ENCODE measurements at places on chromosomes 2 and 18.
A peak's percentile ranks its signal among the peaks of the same experiment; 100 is the strongest.

DNA sequence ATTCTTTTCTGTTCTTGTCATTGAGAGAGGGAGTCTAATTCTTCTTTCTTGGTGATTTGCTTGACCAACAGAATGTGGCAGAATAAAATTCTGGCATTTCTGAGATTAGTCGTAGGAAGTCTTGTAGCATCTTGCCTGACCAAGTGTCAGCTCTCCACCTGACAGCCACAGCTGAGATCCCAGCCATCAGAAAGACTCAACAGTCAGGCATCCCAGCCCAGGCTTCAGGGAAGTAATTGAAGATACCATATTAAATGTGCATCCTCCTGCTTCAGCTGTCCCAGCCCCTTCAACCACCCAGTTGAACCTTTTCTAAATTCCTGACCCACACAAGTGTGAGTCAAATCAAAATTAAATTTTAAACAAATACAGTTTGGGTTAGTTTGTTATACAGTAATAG, 208.3 kb downstream of the PIK3C3 start:
- H3K4me1 ChIP-seq, result no peaks in the 10 kb centered on the region
- H3K4me3 ChIP-seq, result no peak overlapping the region
- H3K27me3 ChIP-seq, result no peaks in the 10 kb centered on the region
- no peaks in the 10 kb centered on the region for H3K36me3 ChIP-seq
- H3K27ac ChIP-seq, result no peak overlapping the region

DNA sequence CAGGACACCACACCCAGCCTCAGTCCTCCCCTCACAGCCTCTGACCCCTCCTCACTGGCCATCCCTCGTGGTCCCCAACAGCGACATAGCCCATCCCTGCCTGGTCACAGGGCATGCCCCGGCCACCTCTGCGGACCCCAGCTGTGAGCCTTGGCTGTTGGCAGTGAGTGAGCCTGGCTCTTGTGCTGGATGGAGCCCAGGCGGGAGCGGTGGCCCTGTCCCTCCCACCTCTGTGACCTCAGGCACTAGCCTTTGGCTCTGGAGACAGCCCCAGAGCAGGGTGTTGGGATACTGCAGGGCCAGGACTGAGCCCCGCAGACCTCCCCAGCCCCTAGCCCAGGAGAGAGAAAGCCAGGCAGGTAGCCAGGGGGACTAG, 7.9 kb downstream of the DES start:
- no peak overlapping the region for H3K4me3 ChIP-seq
- no peak overlapping the region for H3K27ac ChIP-seq
- no peaks in the 10 kb centered on the region for H3K36me3 ChIP-seq

DNA sequence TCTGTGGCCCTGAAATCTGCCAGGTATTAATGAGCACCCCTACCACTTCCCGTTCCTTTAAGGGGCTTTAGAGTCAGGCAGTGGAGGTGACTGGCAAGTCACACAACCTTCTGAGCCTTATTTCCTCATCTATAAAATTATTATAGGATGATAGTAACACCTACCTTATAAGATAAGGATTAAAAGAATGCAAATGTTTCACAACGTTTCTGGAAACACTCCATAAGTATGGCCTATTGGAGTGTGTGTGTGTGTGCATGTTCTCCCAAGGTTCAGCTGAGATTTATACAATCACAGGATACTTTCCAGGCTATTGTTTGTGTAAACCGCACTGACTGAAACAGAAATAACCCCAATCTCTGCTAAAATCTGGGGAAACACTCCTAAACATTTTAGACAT, 176.0 kb downstream of the PDE11A start:
- peaks cover 2% of the 10 kb centered on the region for H3K27me3 ChIP-seq
- no peak overlapping the region for H3K4me3 ChIP-seq
- H3K36me3 ChIP-seq, result no peaks in the 10 kb centered on the region
- DNase-seq, result no peak

- no peak overlapping the region for H3K4me3 ChIP-seq
- peaks cover 86% of the 10 kb centered on the region for H3K4me1 ChIP-seq
- DNase-seq, result peak; percentile 56
- H3K27ac ChIP-seq, result peak overlapping the region; percentile 44
- H3K36me3 ChIP-seq, result peaks cover 5% of the 10 kb centered on the region
- peaks cover 2% of the 10 kb centered on the region for H3K27me3 ChIP-seq
Observed at GRCh38 chr2:28360718-28361293, 31.9 kb upstream of the FOSL2 start.

DNA sequence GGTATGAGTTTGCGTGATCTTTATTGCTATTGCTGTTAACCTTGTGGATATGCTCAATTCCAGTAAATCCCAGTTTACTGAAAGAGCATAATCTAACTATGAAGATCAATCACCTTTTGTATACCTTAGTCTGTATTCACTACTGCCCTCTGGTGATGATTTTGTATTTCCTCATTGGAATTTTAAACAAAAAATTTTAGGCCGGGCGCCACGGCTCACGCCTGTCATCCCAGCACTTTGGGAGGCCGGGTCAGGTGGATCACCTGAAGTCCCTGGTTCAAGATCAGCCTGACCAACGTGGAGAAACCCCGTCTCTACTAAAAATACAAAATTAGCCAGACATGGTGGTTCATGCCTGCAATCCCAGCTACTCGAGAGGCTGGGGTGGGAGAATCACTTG, 5.1 kb downstream of the COMMD1 start:
- no peak overlapping the region for H3K4me3 ChIP-seq
- no peaks in the 10 kb centered on the region for H3K36me3 ChIP-seq
- DNase-seq, result no peak
- H3K27me3 ChIP-seq, result no peaks in the 10 kb centered on the region

- peaks cover 20% of the 10 kb centered on the region for H3K36me3 ChIP-seq
- peaks cover 32% of the 10 kb centered on the region for H3K4me1 ChIP-seq
- H3K27ac ChIP-seq, result peak overlapping the region; percentile 75
- H3K27me3 ChIP-seq, result no peaks in the 10 kb centered on the region
Observed at GRCh38 chr2:10316336-10316735, 13.6 kb downstream of the HPCAL1 start.

DNA sequence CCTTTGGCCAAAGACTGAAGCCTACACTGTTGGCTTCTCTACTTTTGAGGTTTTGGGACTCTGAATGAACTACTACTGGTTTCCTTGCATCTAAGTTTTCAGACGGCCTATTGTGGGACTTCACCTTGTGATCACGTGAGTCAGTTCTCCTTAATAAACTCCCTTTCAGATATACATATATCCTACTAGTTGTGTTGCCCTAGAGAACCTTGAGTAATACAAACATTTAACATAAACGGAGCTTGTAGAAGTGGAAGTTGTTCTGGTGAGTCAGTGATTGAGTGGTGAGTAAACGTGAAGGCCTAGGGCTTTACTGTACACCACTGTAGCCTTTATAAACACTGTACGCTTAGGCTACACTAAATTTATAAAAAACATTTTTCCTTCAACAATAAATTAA, 107.2 kb upstream of the CDH2 start:
- H3K4me1 ChIP-seq, result no peaks in the 10 kb centered on the region
- H3K4me3 ChIP-seq, result no peak overlapping the region
- no peak for DNase-seq
- H3K36me3 ChIP-seq, result no peaks in the 10 kb centered on the region

- DNase-seq, result no peak
- no peaks in the 10 kb centered on the region for H3K36me3 ChIP-seq
- H3K4me3 ChIP-seq, result no peak overlapping the region
Observed at GRCh38 chr18:64851726-64852125, 702.8 kb upstream of the LINC00305 start.

DNA sequence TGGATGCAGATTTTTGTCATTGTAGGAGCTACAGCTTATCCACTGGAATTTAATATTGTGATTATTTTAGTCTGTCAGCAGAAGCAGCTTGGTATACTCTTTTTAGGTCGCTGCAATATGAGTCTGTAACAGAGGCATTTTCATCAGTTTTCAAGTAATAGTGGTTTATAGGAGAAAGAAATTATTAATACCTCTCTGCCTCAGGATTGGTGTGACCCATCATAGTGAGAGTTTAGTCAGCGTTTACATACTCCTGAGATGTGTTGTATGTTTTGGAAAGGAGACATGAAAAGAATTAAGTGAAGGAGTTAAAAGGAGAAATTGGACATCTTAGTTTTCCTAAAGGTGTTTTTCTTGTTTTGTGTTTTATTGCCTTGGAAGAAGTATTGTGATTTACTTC, 189.8 kb downstream of the GULP1 start:
- DNase-seq, result no peak
- H3K27me3 ChIP-seq, result no peaks in the 10 kb centered on the region
- no peaks in the 10 kb centered on the region for H3K4me1 ChIP-seq
- H3K36me3 ChIP-seq, result no peaks in the 10 kb centered on the region
- no peak overlapping the region for H3K27ac ChIP-seq

DNA sequence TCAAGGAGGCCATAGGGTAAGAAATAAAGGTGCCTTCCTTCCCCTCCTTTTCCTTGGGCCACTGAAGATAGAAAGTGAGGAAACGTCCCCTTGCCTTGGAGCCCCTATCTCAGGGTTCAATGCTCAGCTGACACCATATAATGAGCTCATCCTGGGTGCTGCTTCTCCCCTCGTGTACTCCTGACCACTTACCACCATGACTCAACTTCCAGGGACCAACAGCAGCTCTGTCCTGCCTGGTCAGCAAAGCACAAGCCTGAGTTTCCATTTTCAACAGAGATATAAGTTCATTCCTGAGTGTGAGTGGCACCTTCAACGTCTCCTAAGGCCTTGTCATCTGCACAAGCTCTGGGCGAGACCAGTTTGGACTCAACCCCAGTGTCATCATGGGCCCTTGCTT, 151.2 kb downstream of the CAPN13 start:
- H3K27me3 ChIP-seq, result no peaks in the 10 kb centered on the region
- no peak overlapping the region for H3K27ac ChIP-seq
- no peaks in the 10 kb centered on the region for H3K36me3 ChIP-seq
- H3K4me1 ChIP-seq, result no peaks in the 10 kb centered on the region
- H3K4me3 ChIP-seq, result no peak overlapping the region
- no peak for DNase-seq

GRCh38 chr2:148965623-148966437, 72.7 kb upstream of the LYPD6B start:
- DNase-seq, result no peak
- no peak overlapping the region for H3K27ac ChIP-seq
- H3K27me3 ChIP-seq, result no peaks in the 10 kb centered on the region
- H3K36me3 ChIP-seq, result peaks cover 3% of the 10 kb centered on the region
- no peak overlapping the region for H3K4me3 ChIP-seq

DNA sequence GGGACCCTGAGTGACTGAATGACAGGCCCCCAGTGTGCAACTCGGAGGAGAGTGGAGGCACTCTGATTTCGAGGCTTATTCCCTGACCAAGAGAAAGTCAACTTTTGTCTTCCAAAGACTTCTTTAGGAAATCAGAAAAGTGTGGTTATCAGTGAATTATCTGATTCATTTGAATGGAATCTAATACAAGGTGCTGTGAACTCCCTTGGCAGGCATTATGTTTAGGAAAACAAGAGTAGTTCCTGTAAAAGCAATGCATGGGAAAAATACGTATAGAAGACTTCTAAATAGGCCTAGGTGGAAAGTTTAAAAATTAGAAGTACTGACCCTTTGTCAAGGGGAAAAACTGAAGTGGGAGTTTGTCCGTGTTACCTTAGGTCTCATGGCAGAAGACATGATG, 269.4 kb downstream of the GBX2 start:
- no peaks in the 10 kb centered on the region for H3K36me3 ChIP-seq
- H3K4me3 ChIP-seq, result no peak overlapping the region
- H3K27me3 ChIP-seq, result no peaks in the 10 kb centered on the region
- H3K4me1 ChIP-seq, result no peaks in the 10 kb centered on the region
- DNase-seq, result no peak

- no peak overlapping the region for H3K27ac ChIP-seq
- no peak overlapping the region for H3K4me3 ChIP-seq
- H3K36me3 ChIP-seq, result no peaks in the 10 kb centered on the region
- H3K27me3 ChIP-seq, result peaks cover 2% of the 10 kb centered on the region
- DNase-seq, result no peak
Observed at GRCh38 chr2:136664713-136665405, 100.5 kb upstream of the THSD7B start.

DNA sequence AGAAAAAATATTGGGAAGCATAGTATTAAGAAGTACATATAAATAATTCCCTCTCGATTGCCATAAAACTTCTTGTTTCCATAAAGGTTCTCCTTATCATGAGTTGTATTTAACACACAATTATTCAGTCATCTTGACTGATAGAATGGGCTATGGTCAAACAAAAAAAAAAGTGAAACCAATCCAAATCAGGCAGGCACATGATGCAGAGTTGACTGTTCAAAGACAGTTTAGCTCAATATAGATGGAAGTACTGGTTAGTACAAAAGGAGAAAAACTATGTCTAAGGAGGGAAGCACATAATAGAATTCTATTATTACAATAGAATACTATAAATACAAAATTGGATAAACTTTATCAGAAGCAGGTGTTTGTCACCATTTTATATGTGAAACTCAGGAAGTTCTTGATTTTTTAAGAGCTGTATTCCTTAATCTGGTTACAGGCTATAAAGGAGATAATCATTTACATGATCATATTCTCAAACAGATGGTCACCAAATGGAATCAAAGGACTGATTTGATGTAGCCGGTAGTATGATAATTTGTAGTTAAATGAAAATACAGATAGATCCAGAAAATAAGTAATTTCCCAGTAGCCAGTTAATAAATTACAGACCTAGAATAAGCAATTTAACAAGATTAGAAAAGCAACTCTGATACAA, 18.2 kb upstream of the CALCRL start:
- no peak overlapping the region for H3K27ac ChIP-seq
- no peak for DNase-seq
- no peaks in the 10 kb centered on the region for H3K36me3 ChIP-seq
- H3K27me3 ChIP-seq, result no peaks in the 10 kb centered on the region
- H3K4me3 ChIP-seq, result no peak overlapping the region

DNA sequence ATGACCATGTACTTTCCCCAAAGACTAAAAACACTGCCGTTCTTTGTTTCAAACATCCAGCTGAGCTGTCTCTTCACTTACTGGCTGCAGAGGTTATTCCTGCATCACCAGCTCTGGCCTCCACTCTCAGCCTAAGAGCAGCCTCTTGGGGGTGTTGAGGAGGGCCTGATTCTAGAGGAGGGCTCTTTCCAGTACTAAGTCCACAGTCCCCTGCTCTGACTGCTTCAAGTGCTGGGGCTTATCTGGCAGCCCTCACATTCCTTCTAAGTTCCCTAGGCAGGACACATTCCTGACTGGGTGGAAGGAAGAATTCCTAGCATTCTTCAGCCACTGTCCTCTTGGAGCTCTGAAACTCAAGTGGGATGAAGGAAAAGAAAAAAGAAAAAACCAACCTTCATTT, 32.9 kb upstream of the EHBP1 start:
- peaks cover 3% of the 10 kb centered on the region for H3K27me3 ChIP-seq
- no peak overlapping the region for H3K4me3 ChIP-seq
- H3K27ac ChIP-seq, result no peak overlapping the region
- no peaks in the 10 kb centered on the region for H3K36me3 ChIP-seq
